ENCODE measurements at places on chromosomes 12 and 14. TPM values are rescaled to one million over a fixed set of nuclear protein-coding genes. Genes with fewer than 3 reads are reported as not detected.

DNA sequence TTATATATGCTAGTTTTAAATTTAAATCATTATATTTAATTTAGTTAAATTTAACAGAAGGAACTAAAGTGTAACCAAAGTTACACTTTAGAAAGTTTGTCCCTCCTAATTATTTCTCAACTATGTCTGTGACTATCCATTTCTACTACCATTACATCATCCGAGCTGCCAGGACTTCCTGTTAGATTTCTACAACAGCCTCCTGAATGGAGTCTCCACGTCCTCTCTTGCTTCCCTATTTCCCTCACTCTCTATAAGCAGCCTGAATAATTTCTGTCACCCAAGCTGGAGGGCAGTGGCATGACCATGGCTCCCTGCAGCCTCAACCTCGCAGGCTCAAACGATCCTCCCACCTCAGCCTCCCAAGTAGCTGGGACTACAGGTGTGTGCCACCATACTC is 84.1 kb downstream of the TTC7B start:
- no peak for DNase-seq

DNA sequence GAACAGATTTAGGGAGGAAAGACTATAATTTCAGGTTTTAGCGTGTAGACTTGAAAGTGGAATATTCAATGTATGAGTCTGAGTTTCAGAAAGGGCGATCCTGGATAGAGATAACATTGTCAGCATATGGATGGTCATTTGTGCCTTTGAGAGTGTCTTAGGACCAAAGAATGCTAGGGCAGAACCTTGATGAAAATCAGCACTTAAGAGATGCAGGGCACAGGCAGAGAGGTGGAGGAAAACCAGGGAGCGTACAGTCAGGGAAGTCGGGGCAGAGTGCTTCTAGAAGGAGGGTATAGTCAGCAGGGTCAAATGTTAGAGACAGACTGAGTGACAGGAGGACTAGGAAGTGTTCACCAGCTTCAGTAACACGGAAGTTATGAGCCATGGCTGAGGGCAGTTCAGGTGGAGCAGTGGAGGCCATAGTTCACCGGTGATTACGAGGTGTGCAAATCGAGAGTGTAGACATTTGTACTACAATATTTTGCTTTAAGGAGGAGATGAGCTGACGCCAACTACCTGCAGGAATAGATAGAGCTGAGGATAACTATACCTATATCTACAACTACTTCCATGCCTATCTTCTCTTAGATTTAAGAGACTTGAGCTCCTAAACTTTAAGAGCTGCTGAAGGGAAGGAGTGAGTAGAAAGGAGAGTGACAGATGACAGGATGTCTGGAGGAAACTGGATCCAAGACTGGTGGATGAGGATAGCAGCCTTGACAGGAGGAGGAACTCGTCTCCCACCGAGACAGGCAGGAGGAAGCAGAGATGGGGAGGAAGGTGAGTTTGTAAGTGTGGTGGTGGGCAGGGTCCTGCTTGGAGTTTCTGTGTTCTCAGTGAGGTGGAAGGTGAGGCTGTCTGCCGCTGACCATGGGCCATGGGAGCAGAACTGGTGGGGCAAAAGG is 6.5 kb downstream of the CBLN3 start:
- DNase-seq, result no peak

- DNase-seq, result no peak
Observed at GRCh38 chr14:75847584-75847983, 134.2 kb downstream of the TGFB3 start.

- DNase-seq, result no peak
Observed at GRCh38 chr12:74599932-74600331, 62.3 kb downstream of the ATXN7L3B start.

DNA sequence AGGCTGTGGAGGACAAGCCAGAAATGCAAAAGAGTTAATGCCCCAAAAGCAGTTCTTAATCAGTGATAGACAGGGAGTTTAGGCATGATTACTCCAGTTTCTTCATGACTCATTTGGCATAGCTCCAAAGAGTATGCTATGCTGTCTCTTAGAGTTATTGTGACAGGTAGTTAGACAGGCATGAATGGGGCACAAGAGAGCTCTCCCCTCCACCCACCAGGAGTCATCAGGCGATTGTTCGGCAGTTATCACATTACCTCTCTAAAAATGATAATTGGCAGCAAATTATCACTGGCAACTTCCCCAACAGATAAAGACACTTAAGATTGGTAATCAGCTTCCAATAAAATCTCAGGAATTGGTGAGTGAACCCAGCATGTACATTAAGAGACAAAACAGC is 320.1 kb downstream of the DAD1 start:
- DNase-seq, result peak; percentile 91

GRCh38 chr12:57940052-57940914 is 1.1 kb upstream of the ATP23 start:
- no peak for DNase-seq

DNA sequence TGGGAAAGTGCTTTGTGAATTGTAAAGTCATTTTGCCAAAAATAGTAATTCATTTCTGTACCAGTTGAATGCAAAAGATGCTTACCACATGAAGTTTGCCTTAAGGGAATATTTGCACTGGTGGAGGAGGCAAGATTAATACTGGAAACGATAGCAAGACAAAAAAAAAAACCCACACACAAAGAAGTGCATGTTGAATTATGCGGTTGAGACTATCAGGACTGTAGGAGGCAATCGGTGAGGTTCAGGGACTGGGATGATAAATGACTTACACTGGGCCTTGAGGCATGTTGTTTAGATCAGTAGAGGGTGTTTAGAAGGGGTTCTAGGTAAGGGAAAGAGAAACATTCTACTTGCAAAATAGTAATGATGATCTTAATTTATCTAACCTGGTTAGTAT is 142.2 kb upstream of the HMGA2 start:
- DNase-seq, result no peak

- no peak for DNase-seq
Observed at GRCh38 chr12:54376596-54376995, 7.9 kb downstream of the ZNF385A start.

DNA sequence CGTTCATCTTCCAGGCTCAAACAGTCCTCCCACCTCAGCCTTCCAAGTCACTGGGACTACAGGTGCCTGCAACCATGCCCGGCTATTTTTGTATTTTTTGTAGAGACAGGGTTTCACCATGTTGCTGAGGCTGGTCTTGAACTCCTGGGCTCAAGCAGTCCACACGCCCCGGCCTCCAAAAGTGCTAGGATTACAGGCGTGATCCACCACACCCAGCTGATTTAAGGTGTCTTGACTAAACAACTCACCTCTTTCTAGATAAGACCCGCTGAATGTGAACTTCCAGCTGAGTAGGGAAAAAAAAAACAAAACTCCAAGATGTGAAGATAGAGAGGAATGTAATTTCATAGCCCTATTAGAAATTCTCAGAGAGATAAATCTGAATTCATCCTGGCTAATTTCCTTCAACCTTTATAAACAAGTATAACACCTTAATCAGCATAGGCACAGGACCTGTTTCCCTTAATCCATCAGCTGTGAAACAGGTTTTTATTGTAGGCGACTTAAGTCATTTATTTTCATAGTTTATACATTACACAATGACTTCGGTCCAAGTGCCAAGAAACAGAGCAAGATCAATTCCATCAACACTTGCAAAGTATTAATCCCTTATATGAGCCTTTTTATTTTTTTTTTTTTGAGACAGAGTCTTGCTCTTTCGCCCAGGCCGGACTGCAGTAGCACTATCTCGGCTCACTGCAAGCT is 51.5 kb downstream of the HCAR2 start:
- no peak for DNase-seq

DNA sequence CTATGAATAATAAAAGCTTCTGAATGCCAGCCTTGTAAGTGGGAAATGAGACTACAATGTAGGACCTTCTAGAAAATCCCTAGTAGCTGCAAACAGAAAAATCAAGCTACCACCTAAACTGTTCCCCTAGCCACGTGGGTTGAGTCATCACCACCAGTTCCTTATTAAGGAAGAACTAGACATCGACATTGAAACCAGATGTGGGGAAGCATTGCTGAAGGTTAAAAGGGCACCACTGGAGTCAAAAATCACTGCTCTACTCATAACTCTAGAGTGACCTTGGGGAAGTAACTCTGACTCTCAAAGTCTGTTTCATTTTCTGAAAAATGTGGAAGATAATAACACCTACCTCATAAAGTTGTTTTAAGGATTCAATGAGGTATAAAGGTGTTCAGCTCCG is 9.4 kb upstream of the CNIH1 start:
- DNase-seq, result no peak

SLC17A8 gene
- total RNA-seq, result not detected

PCK2 gene
- 40.0 TPM for total RNA-seq

GLIPR1 gene
- 50.4 TPM for total RNA-seq

EPYC gene
- total RNA-seq, result not detected

DDIT3 gene
- 13.5 TPM for total RNA-seq

C14orf132 gene
- total RNA-seq, result 4.0 TPM

ANAPC5 gene
- 79.7 TPM for total RNA-seq
